ENCODE measurements at places on chromosomes 2 and 18.
A peak's percentile ranks its signal among the peaks of the same experiment; 100 is the strongest.

GRCh38 chr2:201471732-201472393 is 20.3 kb downstream of the STRADB start:
- no peak for DNase-seq

- DNase-seq: no peak
Observed at GRCh38 chr2:164792316-164793170, 49.1 kb downstream of the COBLL1 start.

- DNase-seq: no peak
Observed at GRCh38 chr18:50439460-50440015, 64.7 kb downstream of the SKA1 start.

- no peak for DNase-seq
Observed at GRCh38 chr18:77250501-77250925, 865 bp downstream of the GALR1 start.

DNA sequence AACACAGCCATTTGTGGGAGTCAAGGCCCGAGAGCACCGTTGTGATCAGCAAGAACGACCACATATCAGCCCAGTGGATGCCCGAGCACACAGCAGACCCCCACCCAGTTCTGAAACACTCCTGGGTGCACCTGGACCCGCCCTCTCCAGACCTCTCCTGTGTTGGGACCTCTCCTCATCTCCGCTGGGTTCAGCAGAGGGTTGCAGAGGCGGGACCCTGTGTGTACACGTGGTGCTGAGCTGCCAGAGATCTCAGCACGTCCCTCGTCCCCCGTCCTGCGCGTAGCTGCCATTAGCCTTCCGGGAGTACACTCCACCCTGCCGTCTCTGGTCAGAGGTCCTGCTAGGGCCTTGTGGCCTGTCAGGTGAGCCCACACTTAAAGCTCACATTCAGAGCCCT is 51.7 kb downstream of the ADI1 start:
- no peak for DNase-seq

DNA sequence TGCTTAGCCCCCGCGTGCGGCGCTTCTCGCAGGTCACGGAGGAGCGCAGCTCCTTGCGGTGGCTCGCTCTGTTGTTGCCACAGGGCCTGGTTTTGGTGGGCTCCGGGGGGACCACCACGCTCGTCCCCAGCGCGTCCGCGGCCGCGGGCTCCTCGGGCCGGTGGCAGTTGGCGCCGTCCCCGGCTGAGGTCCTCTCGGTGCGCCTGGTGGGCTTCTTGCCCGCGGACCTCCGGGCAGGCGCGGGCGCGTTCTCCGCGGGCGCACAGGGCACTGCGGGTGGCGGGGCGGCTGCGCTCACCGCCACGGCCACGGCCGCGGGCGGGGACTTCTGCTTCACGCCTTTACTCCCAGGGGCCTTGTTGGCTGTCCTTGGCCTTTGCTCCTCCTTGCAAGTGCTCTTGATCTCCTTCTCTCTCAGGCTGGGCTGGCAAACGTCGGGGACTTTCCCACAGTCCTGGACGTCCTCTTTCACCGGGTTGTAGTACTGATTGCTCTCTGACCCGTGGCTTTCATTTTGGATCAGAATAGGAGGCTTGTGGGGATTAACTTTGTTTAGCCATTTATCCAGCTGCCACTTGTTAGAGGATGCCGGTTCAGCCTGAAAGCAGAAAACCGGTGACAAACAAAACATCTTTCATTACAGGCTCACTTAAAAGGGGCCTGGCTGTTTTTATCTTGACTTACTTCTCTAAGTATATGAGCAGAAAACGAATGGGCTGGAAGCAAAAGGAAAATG is 104.0 kb upstream of the REV1 start:
- no peak for DNase-seq

- DNase-seq: peak; percentile 9
Observed at GRCh38 chr2:207143215-207144172, 22.3 kb downstream of the KLF7 start.

DNA sequence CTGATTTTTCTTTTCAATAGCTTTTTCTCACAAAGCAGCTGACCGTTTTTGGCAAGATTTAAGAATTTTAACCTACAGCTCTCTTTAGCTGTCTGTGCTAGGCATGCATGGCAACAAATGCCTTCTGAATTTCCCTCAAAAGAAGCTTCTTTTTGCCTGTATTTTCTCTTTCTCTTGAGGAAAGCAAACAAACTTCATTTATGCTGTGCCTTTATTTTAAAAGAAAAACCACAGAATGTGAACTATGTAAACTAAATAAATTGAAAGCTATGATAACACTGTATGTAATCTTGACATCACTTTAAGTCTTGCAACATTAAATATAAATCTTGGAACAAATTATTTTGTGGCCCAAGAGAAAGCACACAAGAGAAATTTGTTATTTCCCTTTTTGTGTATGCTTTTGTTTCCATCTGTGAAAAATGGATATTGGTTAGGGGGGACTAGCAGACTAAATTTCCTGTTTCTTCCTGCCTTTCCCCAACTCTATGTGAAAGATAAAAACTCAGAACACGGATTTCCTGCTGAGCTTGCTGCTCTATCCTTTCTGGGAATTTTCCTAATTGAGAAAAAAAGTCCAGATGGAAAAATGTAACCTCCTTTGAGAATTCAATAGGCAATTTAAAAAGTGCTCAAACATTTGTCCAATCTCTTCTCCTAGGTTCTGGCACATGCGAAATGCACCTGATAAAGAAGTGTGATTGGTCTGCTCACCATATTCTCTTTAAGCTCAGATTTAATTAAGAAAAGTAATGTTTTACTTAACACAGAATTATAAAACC is 20.9 kb upstream of the TFPI start:
- DNase-seq: no peak

DNA sequence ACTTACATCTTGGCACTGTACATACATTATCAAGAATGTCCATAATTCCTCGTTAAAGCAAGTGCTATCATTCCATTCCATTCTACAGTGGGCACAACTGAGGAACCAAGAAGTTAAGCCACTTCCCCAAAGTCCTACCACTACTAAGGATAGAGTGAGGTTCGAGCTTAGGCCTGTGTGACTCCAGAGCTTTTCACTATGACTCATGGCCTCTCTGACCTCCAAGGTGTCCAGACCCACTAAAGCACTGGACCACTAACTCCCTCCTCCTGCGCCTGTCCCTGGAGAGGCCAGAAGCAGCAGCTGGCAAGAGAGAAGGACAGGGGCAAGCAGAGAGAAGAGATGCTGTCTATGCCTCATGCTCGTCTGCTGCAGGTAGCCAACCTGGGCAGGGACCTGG is 117.0 kb downstream of the ZBTB7C start:
- no peak for DNase-seq

- DNase-seq: no peak
Observed at GRCh38 chr2:74417197-74417596, 4.2 kb downstream of the C2orf81 start.

- no peak for DNase-seq
Observed at GRCh38 chr2:223998948-223999347, 40.1 kb downstream of the SERPINE2 start.

DNA sequence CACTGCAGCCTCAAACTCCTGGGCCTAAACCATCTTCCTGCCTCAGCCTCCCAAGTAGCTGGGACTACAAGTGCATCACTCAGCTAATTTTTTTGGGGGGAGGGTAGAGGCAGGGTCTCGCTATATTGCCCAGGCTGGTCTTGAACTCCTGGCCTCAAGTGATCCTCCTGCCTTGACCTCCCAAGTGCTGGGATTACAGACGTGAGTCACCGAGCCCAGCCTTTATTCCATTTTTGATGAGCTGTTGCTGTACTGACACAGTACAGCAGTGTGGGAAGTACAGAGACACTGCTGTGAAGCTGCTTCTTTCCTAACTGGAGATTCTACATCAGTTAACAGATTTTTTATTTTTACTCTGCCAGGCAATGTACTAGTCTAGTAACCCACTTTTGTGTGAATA is 18.8 kb downstream of the PTRHD1 start:
- DNase-seq: no peak

GRCh38 chr2:142136571-142136970 is 5.8 kb upstream of the LRP1B start:
- DNase-seq: no peak

GRCh38 chr2:46299365-46300263 is 2.4 kb downstream of the EPAS1 start:
- no peak for DNase-seq

GRCh38 chr18:54750350-54750749 is 77.9 kb upstream of the RAB27B start:
- no peak for DNase-seq

DNA sequence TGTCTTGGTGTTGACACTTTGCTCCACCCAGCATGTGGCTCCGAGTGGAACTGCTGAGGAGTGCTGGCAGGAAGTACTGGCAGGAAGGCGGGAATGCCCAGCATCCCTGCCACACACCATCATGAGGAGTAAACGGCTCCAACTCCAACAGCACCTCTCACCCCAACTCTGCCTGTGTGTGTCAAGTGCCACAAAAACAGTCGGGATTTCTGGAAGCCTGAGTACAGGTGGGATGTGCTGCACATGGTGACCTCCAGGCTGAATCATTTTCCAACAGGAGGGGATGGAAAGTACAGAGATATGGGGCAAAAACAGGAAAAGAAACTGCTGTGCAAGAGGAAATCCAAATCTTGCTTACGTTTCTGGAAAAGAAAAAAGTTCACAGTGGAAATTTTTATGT is 53.6 kb downstream of the PARD6G start:
- no peak for DNase-seq

- DNase-seq: no peak
Observed at GRCh38 chr2:120445449-120446143, 99.7 kb downstream of the INHBB start.

- DNase-seq: no peak
Observed at GRCh38 chr2:227016894-227017293, 147.1 kb downstream of the COL4A4 start.

DNA sequence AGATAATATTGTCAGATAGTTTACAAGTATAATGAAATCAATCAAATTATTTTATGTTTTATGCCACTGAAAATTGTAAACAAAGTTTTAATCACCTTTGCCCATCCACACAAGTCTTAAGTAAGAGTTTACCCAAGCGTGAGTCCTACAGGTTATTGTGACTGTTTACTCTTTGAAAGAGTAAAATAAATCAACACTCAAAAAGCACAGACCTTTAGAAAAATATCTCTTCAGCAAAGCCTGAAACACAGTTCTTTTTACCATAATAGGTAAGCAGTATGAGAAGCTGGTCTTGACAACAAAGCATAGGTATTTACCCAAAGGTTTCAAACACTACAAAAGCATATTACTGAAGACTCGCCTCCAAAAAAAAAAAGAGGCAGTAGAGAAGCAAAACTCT is 3.7 kb downstream of the ROCK2 start:
- no peak for DNase-seq

GRCh38 chr2:187302116-187302515 is 145.9 kb downstream of the CALCRL start:
- no peak for DNase-seq

DNA sequence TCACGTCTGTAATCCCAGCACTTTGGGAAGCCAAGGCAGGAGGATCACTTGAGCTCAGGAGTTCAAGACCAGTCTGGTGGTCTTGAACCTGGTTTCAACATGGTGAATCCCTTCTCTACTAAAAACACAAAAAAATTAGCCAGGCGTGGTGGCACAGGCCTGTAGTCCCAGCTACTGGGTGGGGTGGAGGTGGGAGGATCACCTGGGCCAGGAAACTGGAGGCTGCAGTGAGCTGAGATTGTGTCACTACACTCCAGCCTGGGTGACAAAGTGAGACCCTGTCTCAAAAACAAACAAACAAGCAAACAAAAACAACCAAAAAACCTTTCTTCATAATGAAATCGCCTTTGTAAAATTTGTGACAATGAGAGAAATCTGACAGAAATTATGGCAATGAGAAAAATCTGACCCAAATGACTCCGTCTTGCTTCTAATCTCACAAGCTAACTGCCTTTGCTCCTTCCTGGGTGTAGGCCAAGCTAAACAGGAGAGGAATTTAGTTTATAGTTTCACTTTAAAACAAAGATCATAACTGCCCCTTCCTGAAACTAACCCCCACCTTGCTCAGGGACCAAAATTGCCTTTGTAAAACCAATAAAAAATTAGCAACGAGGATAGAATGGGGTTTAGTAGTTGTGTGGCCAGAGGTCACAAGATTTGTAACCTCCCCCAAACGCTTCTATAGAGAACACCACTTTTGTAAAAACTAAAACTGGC is 60.7 kb upstream of the KIF5C start:
- DNase-seq: no peak

DNA sequence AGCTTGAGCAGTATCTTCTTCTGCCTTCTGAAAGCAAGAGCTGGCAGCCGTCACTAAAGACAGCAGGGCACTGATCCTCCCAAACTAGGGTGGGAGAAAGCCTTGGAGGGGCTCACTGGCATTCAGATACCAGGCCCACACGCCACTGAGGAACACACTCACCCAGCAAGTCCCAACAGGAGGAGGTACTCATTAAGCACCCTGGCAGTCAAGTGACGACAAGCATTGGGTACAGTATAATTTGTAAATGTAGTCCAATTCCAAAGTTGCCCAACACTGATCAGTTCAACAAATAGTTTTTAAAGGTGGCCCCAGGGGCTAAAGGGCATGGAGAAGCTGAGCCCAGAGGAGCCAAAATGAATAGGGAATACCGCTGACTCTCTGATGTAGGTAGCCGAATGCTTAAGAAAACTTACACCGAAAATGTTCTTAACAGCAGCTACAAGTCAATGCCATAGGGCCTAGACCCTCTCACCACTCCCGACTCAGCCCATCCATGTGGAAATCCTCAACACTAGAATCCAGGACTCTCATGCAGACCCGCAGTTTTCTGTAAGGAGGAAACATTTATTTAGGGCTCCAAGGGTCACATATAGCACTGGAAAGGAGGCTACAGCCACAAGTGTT is 9.9 kb downstream of the LIMS2 start:
- no peak for DNase-seq

GRCh38 chr2:28904802-28905457 is 10.5 kb downstream of the WDR43 start:
- DNase-seq: no peak

- DNase-seq: no peak
Observed at GRCh38 chr18:10040287-10041011, 126.6 kb downstream of the VAPA start.

DNA sequence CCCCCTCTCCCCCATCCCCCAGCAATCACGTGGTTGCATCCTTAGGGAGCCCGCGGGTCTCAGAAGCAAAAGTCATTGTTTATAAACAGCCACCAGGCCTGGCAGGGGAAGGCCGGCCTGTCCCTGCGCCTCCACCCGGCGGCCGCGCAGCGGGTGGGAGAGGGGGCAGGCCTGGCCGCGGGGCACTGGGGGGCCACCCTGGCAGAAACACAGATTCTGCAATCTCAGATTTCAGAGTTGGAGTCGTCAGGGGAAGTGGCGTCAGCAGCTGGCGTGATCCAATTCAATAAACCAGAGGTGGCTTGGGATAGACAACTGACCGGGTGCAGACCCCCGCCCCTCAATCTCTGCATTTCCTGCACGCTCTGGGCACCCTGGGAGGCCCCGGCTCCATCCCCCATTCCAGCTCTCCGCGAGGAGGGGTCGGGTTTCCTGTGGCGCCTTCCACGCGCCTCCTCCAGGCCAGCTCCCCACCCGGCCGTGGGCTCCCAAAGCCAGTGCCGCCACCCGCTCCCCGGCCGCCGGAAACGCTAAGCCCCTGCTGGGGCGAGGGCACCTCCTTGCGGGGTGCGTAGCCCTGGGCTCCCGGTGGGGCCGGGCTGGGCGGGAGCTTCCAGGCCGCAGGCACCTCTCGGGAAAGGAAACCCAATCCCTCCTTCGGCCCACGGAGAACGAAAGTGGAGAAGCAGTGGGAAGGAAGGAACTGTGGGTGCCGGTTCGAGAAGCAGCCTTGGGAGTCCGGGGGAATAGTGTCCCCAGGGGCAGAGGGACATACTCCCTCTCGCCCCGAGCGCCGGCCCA is 1.1 kb downstream of the BIN1 start:
- DNase-seq: no peak
